ENCODE measurements at places on chromosomes 16 and 17.
A peak's percentile ranks its signal among the peaks of the same experiment; 100 is the strongest.

DNA sequence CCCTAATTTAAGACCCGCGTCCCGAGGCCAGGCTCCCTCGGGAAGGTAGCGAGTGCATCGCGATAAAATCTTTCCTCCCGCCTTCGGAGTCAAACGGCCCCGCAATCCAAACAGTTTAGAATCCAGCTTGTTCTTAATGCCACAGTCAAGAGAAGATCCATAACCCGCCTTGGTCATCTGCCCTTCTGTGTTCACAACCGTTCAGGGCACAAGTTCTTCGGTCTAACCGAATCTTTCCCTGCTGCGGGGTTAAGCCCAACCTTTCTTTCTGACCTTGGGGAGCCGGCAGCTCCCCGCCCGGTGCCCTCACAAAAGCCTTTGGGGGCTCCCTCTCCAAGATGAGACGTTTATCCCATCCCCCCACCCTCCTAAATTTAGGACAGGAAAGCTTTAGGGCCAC lies 30.3 kb downstream of the CPSF4L start:
- DNase-seq: no peak

DNA sequence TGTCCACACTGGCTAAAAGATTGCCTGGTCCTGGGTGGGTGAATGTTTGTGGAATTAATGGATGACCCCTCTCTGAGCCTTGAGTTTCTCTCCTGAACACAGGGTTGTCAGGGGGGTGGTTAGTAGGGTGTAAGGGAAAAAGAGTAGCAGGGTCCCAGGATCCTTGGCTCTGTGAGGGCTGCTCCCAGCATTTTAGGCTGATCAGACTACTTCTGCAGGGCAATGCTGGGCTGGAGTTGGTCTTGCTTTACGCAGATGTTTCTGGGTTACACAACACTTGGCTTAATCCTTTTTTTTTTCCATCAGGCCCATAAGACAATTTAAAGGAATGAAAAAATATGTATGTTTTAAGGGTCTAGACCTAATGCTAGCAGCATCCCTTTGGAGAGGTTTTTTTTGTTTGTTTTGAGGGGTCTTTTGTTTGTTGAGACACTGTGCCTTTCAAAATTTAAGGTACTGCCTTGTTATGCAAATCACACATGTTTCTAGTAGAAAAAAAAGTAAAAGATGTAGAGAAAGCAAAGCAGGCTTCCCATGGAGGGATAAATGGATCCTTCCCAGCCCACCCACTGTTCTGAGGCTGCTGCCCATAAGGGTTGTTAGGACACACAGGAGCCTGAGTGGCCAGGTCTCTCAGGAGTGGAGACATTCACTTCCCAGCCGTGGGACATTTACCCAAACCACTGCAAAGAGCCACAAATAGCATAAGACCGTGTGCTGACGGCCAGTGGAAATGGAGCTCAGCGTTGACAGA lies 225.6 kb upstream of the HSBP1 start:
- no peak for DNase-seq

DNA sequence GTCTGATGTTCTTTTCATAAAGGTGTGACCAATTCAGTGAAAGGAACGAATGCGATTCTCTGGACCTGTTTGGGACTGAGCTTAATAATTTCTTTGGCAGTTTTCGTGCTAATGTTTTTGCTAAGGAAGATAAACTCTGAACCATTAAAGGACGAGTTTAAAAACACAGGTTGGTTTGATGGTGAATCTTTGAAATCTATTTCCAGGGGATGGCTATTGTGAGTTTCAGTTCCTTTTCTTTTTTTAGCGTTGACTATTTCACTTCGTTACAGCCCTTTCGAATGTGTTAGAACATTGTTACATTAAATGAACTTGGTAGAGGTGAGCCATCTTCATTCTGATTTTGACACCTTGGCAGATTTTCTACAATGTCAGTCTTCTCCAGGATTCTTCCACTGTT lies 1.2 kb downstream of the TNFRSF17 start:
- no peak for DNase-seq

- peak; percentile 16 for DNase-seq
These were observed 2.4 kb upstream of the CACNA1H start for GRCh38 chr16:1150511-1150982.

GRCh38 chr17:29148790-29149430 lies 31.3 kb downstream of the MYO18A start:
- DNase-seq: peak; percentile 91

DNA sequence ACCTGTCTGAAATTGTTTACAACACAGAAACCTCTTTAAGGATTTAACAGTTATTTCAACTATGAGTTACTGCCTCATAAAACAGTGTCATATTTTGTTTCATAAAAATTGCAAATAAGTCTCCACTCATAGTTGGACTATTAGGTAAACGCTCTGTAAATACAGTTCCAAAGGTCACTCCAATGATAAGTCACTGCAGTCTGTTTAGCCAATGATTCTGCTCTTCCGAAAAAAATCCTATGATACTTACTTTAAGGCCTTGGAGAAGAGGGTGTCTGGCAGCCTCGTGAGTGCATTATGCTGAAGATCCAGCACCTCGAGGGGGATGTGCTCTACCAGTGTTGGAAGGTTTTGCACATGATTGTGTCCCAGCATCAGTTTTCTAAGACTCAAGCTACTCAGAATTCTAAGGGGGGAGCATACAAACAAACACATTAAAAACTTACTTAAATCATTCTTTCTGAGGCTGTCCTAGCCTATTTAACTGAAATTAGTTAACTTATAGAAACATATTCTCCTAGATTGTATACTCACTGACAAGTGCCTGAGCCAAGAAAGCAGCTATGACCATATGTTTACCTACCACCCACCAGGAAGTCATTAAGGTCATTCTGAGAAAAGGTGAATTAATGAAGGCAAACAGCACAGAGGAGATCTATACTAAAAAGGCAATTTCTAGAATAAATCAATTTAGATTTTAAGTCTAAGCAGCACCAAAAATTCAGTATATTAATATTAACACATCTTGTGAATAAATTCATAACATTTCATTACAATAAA lies 41.1 kb downstream of the MARVELD3 start:
- DNase-seq: no peak

DNA sequence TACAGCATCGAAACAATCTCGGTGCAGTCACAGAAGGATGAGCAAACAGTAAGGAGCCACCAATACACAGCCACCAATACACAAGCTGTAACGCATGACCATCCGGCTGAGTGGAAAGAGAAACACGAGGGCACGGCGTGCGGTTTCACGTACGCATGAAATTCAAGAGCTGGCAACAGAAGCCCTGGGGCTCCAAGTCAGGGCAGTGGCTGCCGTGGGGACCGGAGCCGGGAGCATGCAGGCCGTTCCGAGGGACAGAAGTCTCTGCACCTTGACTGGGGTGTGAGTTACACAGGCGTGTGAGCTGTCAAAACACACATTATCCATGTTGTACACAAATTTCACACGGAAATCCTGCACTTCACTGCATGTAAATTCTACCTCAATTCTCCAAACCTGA lies 50.6 kb upstream of the METRNL start:
- no peak for DNase-seq

DNA sequence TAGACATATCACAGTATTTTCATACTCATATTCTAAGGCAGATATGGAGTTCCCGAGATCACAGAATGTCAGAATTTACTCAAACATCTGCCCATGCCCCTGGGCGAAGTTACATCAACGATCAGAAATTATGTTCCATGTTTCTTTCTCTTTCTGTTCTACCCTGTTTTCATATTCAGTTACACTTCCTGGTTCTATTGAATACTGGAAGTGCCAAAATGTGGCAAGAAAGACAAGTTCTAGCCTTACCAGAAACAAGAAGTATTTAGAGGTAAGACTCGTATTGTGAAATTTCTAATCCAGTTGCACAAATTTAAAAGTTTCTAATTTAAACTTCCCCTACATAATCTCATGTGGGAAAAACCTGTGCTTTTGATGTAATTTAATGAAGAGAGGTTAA lies 36.1 kb downstream of the KCNJ2 start:
- no peak for DNase-seq

DNA sequence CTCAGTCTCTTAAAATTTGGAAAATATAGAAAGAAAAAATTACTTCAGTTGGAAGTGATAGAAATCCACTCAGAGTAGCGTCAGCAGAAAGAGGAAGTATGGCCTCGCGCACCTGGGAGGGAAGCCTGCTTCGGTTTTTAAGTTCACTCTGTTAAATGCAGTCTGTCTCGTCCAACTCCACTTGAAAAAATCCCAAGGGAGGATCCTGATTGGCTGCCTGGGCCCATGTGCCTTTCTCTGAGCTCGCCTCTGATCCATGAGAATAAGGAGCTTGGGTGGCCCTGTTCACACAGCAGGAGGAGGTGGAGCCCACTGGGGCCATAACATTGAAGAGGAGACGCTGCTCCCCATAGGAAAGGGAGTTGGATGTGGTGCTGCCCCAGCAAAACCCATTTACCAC lies 40.7 kb downstream of the DNAJA2 start:
- no peak for DNase-seq

GRCh38 chr17:5472511-5472910 lies 3.7 kb upstream of the DHX33 start:
- no peak for DNase-seq

DNA sequence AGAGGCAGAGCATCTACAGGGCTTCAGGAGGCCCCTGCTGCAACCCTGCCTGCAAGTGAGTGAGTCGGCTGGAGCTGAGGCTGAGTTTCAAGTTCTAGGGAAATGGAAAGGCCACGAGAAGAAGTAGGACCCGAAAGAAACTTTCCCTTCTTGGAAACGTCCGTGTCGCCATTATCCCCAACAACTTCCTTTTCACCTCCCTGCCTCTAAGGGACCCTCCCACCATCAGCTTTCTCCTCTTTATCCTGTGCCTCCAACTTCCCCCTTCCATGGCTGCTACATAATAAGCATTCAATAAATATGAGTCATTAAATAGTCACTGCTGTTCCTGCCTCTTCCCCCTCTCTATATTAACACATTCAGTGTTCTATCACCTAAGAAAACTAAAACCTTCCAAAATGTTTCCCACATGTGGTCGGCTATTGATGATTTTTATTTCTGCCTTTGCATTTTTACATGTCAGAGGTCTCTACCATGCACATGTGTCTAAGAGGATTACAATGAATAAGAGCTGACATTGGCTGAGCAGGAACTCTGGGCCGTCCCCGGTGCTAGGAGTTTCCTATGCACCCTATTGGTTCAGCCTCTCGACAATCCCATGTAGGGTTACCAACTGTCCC lies 115.9 kb upstream of the TNRC6C start:
- no peak for DNase-seq

GRCh38 chr17:16932611-16933010 lies 39.3 kb downstream of the TNFRSF13B start:
- no peak for DNase-seq

GRCh38 chr17:55845385-55845784 lies 94.5 kb downstream of the PCTP start:
- DNase-seq: peak; percentile 4

GRCh38 chr16:27446721-27447120 lies 44.7 kb downstream of the IL21R start:
- DNase-seq: no peak

Data from stimulated activated CD4-positive, alpha-beta T cell treated with anti-CD3 and anti-CD28 coated beads, Interleukin-4, amount 100 ng/mL, for 48 hours (primary cell).